Kidney (tissue), 22 donors: ENCODE measurements at places on chromosomes 11 and 22. TPM values are rescaled to one million over a fixed set of nuclear protein-coding genes. Genes with fewer than 3 reads are reported as not detected.

DNA sequence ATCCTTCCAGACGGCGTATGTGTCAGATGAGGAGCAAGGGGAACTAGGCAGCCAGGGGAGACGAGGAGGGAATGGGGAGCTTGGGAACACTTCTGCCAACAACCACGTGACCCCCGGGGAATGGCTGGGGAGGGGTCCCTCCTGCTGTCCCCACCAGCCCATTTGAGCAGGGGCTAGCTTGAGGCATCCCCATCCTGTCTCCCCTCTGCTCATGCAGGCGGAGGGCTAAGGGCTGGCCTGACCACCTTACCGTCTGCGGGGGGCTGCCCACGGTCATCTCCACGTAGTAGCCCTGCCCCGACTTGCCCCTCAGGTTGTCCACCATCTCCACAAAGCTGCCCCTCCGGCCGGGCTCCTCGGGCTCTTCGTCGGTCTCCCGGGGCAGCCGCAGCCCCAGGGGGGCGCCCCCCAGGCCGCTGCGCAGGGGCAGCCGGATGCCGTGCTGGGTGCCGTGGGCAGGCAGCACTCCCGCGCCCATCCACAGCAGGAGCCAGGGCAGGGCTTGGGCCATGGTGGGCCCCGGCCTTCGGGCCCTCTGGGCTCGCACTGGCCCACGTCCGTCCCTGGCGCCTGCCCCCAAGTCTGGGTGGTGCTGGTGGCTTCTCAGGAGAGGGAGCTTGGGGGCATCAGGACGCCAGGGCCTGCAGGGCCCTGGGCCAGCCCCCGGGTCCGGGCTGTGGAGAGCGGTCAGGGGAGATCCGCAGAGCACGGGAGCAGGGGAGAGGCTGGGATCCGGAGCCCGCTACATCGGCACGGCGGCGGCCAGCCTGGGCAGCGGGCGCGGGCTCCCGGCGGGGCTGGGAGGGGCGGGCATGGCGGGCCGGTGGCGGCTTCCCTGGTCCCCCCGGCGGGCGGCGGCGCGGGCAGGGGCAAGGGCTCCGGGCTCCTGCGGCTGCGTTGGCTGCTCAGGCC is 515 bp downstream of the BACE1 start:
- no peaks in the 10 kb centered on the region for H3K4me1 ChIP-seq
- H3K4me3 ChIP-seq, result peak overlapping the region; percentile 76
- no peaks in the 10 kb centered on the region for H3K36me3 ChIP-seq
- peak; percentile 73 for DNase-seq
- H3K27ac ChIP-seq, result no peak overlapping the region
- H3K27me3 ChIP-seq, result no peaks in the 10 kb centered on the region

FOLH1 gene
- total RNA-seq, result 1.3 TPM

- no peak overlapping the region for H3K4me3 ChIP-seq
- H3K27me3 ChIP-seq, result no peaks in the 10 kb centered on the region
- no peak overlapping the region for H3K27ac ChIP-seq
Observed at GRCh38 chr11:132519241-132519815, 1013.0 kb downstream of the OPCML start.

- DNase-seq, result no peak
- no peaks in the 10 kb centered on the region for H3K27me3 ChIP-seq
- no peak overlapping the region for H3K27ac ChIP-seq
- H3K4me3 ChIP-seq, result no peak overlapping the region
Observed at GRCh38 chr22:32994041-32994830, 63.9 kb downstream of the SYN3 start.

DNA sequence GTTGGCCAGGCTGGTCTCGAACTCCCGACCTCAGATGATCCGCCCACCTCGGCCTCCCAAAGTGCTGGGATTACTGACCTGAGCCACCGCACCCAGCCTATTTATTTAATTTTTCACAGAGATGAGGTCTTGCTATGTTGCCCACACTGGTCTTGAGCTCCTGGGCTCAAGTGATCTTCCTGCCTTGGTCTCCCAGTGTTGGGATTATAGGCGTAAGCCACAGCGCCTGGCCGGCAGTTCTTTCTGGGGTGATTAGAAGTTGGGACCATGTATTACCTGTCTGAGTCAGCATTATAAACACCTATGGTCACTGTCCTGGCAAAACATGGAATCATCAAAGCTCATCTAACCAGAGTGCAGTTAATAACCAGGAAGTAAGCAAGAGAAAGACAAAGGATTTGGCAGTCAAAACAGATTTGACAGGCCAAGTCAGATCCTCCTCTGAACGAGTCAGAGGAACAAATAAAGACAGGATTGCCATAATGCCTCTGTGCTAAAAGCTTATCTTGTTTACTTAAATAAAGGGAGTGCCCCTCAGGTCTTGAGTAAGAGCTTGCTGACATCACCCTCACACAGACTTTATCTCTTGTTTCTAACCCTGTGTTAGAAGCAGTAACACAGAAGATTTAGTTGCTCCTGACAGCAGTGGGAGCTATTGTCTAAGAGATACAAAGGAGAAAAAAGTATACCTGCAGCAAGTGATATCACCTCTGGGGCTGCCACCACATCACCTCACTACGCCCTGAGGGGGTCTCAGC is 3.7 kb downstream of the SERPIND1 start:
- peaks cover 15% of the 10 kb centered on the region for H3K36me3 ChIP-seq
- H3K27ac ChIP-seq, result no peak overlapping the region
- DNase-seq, result no peak
- no peaks in the 10 kb centered on the region for H3K27me3 ChIP-seq

- DNase-seq, result no peak
- peaks cover 2% of the 10 kb centered on the region for H3K4me1 ChIP-seq
- H3K27ac ChIP-seq, result peak overlapping the region; percentile 14
- H3K36me3 ChIP-seq, result no peaks in the 10 kb centered on the region
- no peak overlapping the region for H3K4me3 ChIP-seq
Observed at GRCh38 chr22:17938484-17938924, 85.9 kb downstream of the MICAL3 start.

GRCh38 chr22:46009730-46010129 is 32.8 kb upstream of the WNT7B start:
- H3K27me3 ChIP-seq, result no peaks in the 10 kb centered on the region
- no peak overlapping the region for H3K4me3 ChIP-seq
- no peak overlapping the region for H3K27ac ChIP-seq

DNA sequence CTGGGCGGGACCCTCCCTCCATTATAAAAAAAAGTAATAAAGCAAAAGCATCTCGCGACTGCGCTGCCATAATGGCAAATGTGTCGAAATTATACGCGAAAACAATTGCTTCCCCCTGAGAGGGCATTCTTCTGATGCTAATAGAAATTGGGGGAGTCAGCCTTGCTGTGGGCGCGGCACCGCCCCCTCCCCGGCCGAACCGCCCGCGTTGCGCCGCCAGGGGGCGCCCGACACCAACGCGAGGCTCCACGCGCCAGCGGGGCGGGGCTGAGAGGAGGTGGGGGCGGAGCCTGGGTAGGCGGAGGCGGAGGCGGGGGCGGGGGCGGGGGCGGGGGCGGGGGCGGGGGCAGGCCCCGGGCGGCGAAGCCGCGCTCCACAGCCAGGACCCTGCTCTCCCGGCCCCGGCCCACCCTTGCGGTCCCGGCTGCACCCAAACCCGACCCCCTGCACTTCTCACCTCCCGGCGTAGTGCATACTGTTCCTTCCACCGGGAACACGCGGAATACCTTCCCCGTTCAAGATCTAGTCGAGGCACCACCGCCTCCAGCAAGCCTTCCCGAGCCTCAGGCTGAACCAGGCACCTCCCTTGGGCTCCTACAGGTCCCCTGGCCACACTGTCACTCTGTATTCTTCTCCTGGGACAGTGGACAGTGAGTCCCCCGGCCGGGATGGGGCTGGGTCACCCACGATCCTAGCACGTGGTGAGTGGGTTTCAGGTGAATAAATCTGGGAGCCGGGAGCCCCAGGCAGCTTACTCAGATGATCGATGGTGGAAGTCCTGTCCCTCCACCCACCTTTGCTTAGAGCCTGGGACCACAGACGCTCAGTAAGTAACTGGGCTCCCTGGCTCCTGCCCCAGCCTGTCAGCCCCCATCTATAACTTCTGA is 15.5 kb upstream of the UPK3A start:
- peak; percentile 92 for DNase-seq
- no peaks in the 10 kb centered on the region for H3K4me1 ChIP-seq
- H3K27ac ChIP-seq, result no peak overlapping the region
- H3K36me3 ChIP-seq, result no peaks in the 10 kb centered on the region
